Activated CD4-positive, alpha-beta T cell treated with anti-CD3 and anti-CD28 coated beads, Interleukin-2, Interleukin-6, amounts not matched to agents 100 ng/mL and 50 ng/mL, durations not matched to agents 16 hours and 8 hours (primary cell): ENCODE measurements at places on chromosomes 11 and 22.

- no peak for DNase-seq
Observed at GRCh38 chr22:39946503-39947219, 13.5 kb upstream of the TMA7B start.

GRCh38 chr11:76237000-76237649, 30.8 kb upstream of the WNT11 start:
- no peak for DNase-seq

GRCh38 chr11:85379066-85379465, 248.1 kb downstream of the DLG2 start:
- DNase-seq = no peak

GRCh38 chr11:67504950-67505581, at the start of gene PITPNM1:
PITPNM1 (minus strand) TSS chr11:67505363; CDS start chr11:67504180, 1,183 bp downstream.
- peak; percentile 88 for DNase-seq

GRCh38 chr11:56905936-56906335, 82.8 kb upstream of the OR5AK2 start:
- DNase-seq = no peak

DNA sequence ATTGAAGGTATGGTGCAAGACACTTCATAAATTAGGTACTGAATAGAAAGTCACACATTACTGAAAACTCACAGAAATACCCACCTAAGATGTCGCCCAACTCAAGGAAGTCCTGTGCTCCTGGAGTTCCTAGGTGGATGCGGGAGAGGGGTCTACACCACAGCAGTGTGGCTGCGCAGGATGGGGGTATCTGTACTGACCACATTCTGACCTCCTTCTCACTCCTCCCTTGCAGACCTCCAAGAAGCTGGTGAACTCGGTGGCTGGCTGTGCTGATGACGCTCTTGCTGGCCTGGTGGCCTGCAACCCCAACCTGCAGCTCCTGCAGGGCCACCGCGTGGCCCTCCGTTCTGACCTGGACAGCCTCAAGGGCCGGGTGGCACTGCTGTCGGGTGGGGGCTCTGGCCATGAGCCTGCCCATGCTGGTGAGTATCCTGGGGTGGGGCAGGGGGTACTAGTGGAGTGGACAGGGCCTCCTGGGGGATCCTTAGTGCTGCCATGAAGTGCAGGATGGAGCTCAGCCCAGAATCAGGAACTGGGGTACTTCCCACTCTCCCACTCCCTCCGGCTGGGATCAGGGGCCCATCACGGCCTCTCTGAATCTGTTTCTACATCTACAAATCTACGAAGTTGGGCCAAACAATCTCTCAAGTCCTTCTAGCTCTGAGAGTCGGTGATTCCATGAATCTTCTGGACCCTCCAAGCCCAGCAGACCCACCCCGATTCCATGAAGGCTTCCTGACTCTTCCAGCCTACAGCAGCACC, 4.9 kb downstream of the TKFC start:
- DNase-seq = no peak

GRCh38 chr11:64900263-64900678, 16.7 kb downstream of the ATG2A start:
- peak; percentile 87 for DNase-seq

DNA sequence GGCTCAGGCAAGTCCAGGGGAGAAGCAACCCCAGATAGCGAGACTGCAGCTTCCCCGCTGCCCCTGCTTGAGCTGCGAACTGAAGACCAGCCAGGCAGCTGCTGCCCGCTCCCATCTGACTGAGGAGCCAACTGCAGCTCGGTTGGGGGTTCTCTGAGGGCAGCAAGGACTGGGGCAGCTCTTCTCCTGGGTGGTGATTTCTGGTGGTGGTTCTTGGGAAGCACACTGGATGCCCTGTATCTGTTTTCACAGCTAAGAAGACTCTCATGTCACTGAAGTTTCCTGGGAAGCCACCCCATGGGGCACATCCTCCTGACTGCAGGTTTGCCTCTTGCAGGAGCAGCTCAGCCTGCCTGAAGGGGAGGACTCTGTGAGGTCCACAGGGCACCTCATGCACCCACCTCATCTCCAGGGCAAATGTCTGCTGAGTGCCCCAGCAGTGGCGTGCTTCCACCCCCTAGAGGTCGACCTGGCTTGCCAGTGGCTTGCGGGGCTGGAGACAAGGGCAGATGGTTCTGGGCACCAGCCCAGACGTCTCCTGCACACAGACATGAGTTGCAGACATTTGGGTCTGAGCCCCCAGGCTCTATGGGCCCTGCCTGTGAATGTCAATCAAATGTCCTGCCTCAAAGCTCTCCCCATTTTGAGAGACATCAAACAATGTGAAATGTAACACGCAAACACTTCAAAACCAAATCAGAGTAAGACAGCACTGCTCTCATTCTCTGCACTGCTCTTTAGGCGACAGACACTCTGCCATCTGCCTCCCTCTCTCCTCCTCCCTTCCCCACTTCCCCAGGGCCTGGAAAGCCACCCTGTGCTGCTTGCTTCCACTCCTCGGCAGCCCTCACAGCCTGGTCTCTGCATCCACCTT, 800.9 kb downstream of the BRD1 start:
- peak; percentile 11 for DNase-seq

DNA sequence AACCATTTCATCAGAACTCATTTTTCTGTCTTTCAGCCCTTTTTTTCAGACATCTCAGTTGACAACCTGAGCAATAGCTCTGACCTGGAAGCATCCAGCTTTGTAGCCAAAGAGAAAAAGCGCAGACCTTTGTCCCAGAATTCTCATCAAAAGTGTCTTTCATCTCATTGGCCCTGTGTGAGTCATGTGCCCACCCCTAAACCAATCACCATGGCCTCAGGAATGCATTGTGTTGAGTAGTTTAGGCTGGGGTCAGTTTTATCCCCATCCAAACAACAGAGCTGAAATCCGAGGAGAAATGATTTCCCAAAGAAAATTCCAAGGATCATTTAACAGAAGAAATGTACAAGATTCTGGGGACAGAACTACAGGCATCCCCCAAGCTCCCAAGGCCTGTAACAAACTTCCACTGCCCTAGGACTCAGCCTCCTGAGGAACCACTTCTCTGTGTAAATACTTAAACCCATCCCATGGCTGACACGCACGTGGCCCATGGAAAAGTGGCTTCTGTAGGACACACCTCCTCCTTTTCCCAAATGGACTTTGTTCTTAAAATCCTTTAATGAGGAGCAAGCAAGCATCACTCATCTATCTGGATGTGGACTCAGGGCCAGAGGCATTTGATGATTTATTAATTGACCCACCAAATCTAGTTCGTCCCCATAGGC, 429.0 kb downstream of the SOX6 start:
- no peak for DNase-seq

DNA sequence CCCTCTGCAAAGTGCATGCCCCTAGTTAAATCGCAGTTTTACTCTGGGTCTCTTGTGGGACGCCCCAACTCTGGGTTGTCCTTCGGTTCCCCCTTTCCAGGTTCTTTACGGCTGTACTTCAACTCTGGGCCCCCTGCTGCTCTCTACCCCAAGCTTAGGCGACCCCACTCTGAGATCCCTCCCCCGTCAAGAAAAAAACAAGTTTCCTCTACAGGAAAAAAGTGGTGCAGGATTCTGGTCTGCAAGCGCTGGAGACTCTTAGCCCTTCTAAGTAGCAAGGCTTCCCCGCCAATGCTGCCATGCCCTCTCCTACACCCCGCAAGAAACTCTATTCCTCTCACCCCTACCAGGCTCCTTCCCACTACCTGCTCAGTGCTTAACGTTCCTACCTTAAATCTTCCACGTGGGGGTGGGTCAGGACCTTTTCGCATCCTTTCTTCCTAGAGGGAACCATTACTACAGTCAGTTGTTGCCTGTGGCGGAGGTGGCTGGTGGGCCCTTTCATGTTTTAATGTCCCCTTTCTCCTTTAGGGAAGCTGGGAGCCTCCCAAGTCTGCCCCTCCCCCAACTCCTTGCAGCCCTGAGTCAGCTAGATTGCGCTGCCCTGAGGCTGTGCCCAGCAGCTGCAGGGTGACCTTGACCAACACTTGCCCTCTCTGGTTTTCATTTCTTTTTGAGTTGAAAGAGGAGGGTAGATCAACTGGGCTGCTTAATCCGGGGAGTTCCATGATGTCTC, 1.4 kb downstream of the NEFH start:
- no peak for DNase-seq

GRCh38 chr11:109821511-109821910, 271.7 kb upstream of the ZC3H12C start:
- no peak for DNase-seq

- DNase-seq = no peak
Observed at GRCh38 chr11:66365711-66366619, 5.6 kb downstream of the SLC29A2 start.

DNA sequence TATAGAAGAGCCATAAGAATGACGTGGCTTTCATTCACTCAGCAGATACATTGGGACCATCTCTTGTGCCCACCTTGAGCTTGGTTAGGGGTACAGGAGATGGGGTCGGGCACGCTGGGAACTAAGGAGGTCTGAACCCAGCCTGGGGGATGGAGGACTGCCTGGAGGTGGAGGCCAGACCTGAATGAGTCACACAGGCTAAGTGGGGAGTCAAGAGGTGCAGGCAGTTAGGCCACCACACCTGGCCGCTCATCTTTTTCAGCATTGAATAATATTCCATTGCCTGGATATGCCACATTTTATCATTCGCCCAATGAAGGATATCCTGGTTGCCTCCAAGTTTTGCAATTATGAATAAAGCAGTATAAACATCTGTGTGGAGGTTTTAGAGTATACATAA, 3.8 kb upstream of the PPIL2 start:
- no peak for DNase-seq

GRCh38 chr11:61701242-61701886, 21.2 kb downstream of the DAGLA start:
- DNase-seq = no peak

DNA sequence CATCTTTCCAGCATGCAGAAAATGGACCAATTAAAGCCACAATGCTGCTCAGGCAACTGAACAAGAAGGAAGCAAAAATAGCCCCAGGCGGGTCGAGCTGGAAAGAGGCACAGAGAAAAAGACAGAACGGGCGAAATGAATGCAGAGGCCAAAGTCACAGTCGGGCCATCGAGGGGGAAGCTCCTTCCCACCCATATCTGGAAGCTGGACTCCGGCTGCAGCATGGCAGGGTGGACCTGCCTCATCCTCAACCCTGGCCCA, 58.6 kb upstream of the PRDM11 start:
- no peak for DNase-seq

DNA sequence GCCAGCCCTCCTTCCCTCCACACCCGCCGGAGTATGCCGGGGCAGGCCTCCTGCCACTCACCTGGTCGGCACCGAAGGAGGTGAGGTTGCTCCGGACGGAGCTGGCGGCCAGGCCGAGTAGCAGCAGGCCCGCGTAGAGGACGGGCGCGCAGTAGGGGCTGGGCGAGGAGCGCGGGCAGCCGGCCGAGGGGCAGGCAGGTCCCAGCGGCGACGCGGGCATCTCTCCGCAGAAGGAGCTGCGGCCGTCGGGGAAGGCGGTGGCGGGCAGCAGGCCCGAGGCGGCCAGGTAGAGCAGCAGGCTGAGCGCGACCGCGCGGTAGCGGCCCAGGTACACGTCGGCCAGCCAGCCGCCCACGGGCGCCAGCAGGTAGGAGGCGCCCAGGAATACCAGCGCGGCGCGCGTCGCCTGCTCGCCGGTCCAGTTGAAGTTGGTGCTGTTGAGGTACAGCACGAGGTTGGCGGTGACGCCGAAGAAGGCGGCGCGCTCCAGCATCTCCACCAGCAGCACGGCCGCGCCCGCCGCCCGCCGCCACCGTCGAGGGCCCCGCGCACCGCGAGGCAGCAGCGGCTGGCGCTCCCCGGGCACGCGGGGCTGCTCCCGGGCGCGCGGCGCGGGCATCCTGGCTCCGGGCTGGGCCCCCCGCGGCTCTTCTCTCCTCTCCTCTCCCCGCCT, 907 bp downstream of the SLC15A3 start:
- peak; percentile 16 for DNase-seq

GRCh38 chr11:62832336-62833234, at the start of gene TEX54:
TEX54 (minus strand) TSS chr11:62832841.
- no peak for DNase-seq

- DNase-seq = peak; percentile 98
Observed at GRCh38 chr11:130069659-130070108, at the start of gene APLP2. APLP2 (plus strand) TSS chr11:130069894; CDS start chr11:130069978, 84 bp downstream.

DNA sequence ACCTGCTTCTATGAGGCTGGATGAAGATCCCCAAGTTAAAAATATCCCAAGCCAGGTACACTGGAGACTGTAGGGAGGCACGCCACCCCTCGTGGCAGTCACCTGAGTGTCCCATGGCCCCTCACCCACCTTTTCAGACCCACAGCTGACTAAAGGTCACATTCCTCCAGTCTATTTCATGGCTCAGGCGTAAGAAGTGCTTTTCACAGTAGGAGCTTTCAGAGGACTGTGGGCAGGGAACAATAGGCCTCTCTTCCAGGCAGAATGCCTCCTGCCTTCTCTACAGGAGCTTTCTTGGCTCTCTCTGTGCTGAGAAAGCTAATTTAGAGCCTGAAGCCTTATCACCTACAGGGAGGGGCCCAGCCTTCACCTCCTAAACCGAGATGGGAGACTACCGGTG, 73.8 kb downstream of the C11orf58 start:
- no peak for DNase-seq

GRCh38 chr11:131441051-131441810, 70.8 kb downstream of the NTM start:
- DNase-seq = no peak

DNA sequence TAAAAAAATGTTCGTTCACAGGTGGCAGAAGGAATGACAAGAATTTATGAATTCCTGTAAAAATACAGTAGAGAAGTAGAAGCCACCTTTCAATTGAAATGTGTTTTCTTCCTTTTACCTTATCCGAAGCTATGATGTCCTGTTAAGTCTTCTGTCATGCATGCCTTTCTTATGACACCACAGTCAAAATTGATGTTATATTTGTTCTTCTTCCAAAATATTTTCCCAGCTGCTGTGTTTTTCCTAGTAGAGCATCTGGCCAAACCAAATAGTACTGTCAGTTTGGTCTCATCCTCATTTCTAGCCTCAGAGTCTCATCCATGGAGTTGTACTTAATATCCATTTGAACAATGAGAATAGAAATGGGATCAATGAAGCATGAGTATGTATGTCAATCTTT, 206.1 kb downstream of the PGR start:
- no peak for DNase-seq

- DNase-seq = no peak
Observed at GRCh38 chr11:2307501-2308331, 5.9 kb downstream of the TSPAN32 start.

GRCh38 chr11:61887839-61888494, 3.4 kb downstream of the FADS3 start:
- DNase-seq = no peak

DNA sequence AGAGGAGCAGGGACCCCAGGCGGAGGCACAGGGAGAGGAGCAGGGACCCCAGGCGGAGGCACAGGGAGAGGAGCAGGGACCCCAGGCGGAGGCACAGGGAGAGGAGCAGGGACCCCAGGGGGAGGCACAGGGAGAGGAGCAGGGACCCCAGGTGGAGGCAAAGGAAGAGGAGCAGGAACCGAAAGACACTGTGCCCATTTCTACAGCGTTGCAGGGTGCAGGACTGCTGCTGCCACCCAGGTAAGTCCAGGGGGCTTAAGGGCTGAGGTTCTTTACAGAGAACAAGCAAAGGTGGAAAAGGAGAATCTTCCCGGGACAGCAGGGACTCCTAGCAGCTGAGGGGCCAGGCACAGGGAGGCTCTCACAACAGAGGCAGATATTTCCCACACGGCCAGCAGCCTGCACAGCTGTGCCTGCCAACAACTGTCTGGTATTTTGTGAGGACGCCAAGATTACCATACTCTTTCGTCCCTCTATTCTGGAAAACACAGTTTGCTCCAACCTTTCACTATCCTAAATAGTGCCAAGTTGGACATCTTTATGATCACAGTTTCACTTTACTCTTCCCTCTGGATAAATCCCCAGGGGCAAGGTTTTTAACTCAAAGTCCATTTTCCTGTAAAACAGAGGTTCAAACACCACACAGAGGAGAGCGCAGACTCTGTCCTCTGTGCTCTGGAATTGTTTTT, 39.4 kb downstream of the SHANK2 start:
- DNase-seq = no peak

- no peak for DNase-seq
Observed at GRCh38 chr11:73528483-73529203, 69.3 kb downstream of the FAM168A start.
